ENCODE measurements at places on chromosomes 12 and 14.
A peak's percentile ranks its signal among the peaks of the same experiment; 100 is the strongest.

DNA sequence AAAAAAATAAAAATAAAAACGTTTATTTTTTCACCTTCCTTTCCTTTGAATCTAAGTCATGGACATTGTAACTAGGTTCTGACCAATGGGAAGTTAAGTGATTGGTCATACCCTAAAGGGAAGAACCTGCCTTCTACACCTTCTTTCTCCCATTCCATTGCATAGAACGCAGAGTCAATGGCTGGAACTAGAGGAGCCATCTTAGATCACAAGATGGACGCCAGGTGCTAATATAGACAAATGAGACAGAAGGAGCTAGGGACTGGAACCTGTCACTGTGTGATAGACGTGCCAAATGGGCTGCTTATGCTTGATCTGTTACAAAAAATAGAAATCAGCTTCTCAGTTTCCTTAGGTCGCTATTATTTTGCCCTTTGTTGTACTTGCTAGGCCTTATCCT, 606.6 kb downstream of the MED13L start:
- DNase-seq, result no peak

DNA sequence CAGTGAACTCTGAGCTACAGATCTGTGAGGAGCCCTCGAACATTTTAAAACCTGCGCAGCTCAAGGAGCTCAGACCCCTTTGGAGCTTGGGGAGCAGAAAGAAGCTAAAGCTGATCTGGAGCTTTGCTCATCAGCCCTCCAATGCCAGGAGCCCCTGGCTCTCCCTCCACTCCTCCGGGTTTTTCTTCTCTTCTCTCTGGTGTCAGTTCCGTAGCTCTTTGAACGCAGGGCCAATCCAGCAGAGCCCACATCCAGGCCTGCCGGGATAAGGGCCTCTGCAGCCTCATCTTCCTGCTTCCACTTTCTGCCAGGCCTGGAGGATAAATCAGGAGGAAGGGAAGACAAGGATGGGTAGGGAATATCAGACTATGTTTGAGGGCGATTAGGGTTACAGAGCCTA, 6.0 kb downstream of the HOXC4 start:
- no peak for DNase-seq

- no peak for DNase-seq
These were observed 165.1 kb upstream of the TMCC3 start for GRCh38 chr12:94815450-94815849.

GRCh38 chr12:50734409-50735263, 29.3 kb upstream of the ATF1 start:
- DNase-seq, result peak; percentile 38

DNA sequence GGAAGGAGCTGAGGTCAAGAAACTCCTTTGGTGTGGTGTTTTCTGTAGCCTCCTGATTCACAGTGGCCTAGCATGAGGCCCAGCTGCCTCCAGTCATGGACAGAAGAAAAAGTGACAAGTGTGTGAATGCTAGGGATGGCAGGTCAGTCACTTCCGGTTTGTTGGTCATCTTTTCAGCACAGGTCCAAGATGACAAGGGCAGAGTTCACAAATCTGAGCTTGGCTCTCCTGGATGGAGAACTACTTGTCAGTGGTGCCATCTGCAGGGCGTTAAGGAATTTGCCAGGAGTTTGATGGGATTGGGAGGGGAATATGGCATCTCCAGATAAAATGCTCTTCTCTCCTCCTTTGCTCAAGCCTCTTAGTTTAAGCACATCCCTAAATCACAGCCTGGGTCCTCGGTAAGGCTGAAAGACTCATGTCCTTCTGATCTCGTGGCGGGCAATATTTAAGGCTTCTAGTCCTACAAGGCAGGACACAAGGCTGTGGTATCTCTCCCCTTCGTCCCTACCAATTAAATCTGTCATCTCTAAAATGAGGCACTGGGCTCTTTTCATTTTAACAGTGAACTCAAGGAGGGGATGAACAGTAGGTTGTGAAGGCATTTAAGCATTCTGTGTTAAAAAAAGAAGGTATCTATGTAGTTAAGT, 10.0 kb downstream of the TUBA1B start:
- peak; percentile 51 for DNase-seq

DNA sequence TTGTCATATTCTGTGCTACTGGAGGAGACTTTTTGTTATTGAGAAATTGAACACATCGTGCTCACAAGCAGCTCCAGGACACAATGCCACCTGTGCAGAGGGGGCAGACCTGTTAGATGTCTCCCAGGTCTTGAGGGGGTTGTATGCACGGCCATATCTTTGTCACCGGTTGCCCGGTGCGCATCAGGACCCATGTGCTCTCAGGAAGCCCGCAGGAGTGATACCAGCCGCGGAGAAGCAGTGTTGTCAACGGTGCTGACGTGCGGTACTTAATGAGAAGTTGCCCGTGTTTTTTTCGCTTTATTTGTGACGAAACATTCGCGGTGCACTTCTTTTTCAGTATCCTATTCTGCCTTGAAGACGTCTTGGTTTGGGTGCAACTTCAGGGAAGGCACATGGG, 128.2 kb upstream of the RTL1 start:
- DNase-seq, result no peak

DNA sequence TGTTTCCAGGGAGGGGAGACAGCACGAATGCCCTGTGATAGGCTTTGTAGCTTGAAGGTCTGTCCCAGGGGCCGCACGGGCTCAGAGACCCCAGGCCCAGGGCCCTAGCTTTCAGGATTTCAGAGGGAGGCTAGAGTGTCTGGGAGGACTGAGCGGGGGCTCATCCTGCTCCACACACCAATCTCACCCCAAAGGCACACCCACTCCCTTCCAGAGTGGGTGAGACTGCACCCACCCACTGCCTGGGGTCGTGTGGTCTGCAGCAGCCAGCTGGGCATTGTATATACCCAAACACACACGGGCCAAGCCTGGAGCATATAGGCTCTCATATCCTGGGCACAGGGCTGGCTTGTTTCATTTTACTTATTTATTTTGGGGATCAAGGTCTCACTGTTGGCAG, 5.8 kb upstream of the SLC25A47 start:
- no peak for DNase-seq

DNA sequence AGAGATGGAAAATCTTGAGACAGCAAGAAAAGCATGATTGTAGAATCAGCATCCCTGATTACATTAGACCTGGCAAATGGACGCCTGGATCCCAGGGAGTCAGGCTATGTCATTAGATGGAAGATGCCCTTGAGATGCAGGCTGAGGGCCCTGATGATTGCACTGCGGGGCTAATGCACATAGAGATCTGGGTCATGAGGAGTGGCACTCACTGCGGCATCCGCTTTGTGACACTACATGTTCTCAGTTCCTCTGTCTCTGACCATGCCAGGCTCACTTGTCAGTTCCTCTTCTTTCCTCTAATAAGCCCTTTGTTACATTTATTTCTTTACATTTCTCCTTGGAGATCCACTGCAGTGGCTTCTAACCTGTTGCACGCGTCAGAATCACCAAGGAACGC, 70.1 kb upstream of the GPATCH2L start:
- no peak for DNase-seq

GRCh38 chr12:99235381-99235780, 412.2 kb upstream of the GARIN6 start:
- no peak for DNase-seq

All from fibroblast of skin of right quadriceps (primary cell).